ENCODE measurements at places on chromosomes 16 and 17. TPM values are rescaled to one million over a fixed set of nuclear protein-coding genes. Genes with fewer than 3 reads are reported as not detected.

Gene PLCG2
- 812 TPM for total RNA-seq

DNA sequence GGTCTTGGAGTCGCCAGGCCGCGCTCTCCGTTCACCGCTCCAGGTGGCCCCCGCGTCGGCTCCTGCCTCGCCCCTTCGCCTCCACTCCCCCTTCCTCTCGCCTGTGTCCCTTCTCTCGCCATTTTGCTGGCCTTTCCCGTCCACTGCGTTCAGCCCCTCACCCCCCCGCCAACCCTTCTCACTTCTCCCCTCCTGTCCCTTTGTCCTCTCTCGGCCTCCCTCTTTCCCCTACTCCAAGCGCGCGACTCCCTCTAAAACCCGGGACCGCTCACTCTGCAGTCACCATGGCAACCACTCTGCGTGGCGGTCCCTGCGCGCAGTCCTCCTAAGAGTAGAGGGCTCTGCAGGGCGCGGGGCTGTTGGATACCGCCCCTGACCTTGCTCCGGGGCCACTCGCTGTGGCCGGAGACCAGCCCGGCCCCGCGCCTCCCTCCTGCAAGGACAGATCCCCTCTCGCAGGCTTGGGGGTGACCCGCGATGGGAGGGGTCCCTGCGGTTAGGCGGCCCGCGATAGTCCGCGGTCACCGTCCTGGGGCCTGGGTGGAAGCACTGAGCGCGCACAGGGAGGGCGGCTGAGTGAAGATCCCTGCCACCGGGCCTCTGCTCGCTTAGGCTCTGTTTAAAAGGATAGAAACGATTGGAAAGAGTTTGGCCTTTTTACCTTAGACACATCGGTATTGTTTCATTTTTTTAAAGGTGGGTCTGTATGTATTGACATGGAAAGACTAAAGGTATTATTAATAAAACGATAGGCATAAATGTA, 454 bp downstream of the CCDC40 start:
- no peaks in the 10 kb centered on the region for H3K27me3 ChIP-seq
- H3K4me1 ChIP-seq, result peaks cover 15% of the 10 kb centered on the region
- peak overlapping the region; percentile 80 for H3K4me3 ChIP-seq

DNA sequence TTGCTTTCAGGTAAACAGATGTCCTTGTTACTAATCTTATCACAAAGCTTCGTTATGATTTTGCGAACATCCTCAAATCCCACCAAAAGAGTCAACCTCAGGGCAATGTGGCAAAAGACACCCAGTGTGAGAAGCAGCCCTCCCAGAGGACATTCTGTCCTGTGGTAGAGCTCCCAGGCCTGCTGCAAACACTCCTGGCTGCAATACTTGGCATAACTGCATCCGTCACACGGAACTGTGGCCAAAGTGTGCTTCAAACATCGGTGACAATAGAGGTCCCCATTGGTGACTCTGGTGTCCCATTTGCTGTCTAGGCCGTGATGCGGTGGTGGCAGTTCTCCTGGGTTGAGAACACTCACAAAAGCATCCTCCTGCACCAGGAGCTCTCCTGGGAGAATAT, 29.5 kb downstream of the SMYD4 start:
- no peak overlapping the region for H3K27ac ChIP-seq
- no peaks in the 10 kb centered on the region for H3K4me1 ChIP-seq
- H3K27me3 ChIP-seq, result no peaks in the 10 kb centered on the region
- H3K36me3 ChIP-seq, result peaks cover 10% of the 10 kb centered on the region
- no peak for DNase-seq

DNA sequence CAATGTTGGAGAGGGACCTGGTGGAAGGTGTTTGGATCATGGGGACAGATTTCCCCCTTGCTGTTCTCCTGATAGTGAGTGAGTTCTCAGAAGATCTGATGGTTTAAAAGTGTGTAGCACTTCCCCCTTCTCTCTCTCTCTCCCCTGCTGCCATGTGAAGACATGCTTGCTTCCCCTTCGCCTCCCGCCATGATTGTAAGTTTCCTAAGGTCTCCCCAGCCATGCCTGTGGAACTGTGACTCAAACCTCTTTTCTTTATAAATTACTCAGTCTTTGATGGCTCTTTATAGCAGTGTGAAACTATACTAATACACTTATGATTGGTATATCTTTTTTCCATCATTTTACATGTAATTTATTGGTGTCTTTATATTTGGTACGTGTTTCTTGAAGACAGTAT, 13.4 kb downstream of the ADGRG5 start:
- DNase-seq, result no peak
- peaks cover 21% of the 10 kb centered on the region for H3K4me1 ChIP-seq
- H3K27ac ChIP-seq, result no peak overlapping the region

- peaks cover 4% of the 10 kb centered on the region for H3K36me3 ChIP-seq
- no peak for DNase-seq
- H3K4me1 ChIP-seq, result no peaks in the 10 kb centered on the region
- H3K4me3 ChIP-seq, result no peak overlapping the region
- H3K27ac ChIP-seq, result no peak overlapping the region
- no peaks in the 10 kb centered on the region for H3K27me3 ChIP-seq
Measured at GRCh38 chr17:67632141-67632540, 85.6 kb upstream of the NOL11 start.

All from B cell (primary cell).